ENCODE measurements at places on chromosomes 1 and 21. TPM values are rescaled to one million over a fixed set of nuclear protein-coding genes. Genes with fewer than 3 reads are reported as not detected.

TNFRSF4 gene
- total RNA-seq, result 0.40 TPM

GRCh38 chr1:40794974-40795715 lies 11.6 kb downstream of the KCNQ4 start:
- H3K27ac ChIP-seq, result peak overlapping the region; percentile 53
- no peak overlapping the region for H3K4me3 ChIP-seq
- H3K27me3 ChIP-seq, result no peaks in the 10 kb centered on the region
- no peak for DNase-seq

ZNF593OS gene
- not detected for total RNA-seq

PDE4B gene
- 3.0 TPM for total RNA-seq

DNA sequence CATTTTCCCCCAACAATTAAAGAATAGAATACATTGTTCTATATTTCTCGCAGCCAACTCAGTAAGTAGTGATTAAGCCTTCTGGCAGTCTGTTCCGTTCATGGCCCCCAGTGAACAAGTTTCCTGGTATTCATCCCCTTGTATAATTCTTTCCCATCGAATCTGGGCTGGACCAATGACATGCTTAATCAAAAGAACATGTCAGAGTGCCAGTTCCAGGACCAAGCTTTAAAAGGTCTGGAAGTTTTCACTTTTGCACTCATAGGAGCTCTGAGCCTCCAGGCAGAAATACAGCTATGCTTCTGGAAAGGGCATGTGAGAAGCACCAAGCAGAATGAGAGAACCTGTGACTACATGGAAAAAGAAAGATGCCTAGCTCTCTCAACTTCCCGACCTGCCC lies 22.5 kb upstream of the DPYD start:
- DNase-seq, result no peak
- H3K36me3 ChIP-seq, result no peaks in the 10 kb centered on the region
- H3K27me3 ChIP-seq, result no peaks in the 10 kb centered on the region
- no peak overlapping the region for H3K27ac ChIP-seq

GRCh38 chr1:114927401-114927800 lies 72.7 kb downstream of the SYCP1 start:
- no peak overlapping the region for H3K4me3 ChIP-seq
- no peak for DNase-seq
- no peaks in the 10 kb centered on the region for H3K4me1 ChIP-seq
- no peaks in the 10 kb centered on the region for H3K27me3 ChIP-seq

GBP5 gene
- 6.4 TPM for total RNA-seq

- no peak overlapping the region for H3K4me3 ChIP-seq
- peaks cover 16% of the 10 kb centered on the region for H3K4me1 ChIP-seq
- no peaks in the 10 kb centered on the region for H3K36me3 ChIP-seq
- H3K27me3 ChIP-seq, result no peaks in the 10 kb centered on the region
- no peak for DNase-seq
Observed at GRCh38 chr1:195663549-195664280, 944.5 kb downstream of the KCNT2 start.

GRCh38 chr1:48200166-48200900 lies 22.2 kb upstream of the SLC5A9 start:
- no peaks in the 10 kb centered on the region for H3K4me1 ChIP-seq
- no peak for DNase-seq
- no peak overlapping the region for H3K27ac ChIP-seq
- no peak overlapping the region for H3K4me3 ChIP-seq

- H3K36me3 ChIP-seq, result no peaks in the 10 kb centered on the region
- peak overlapping the region; percentile 62 for H3K4me3 ChIP-seq
- H3K27me3 ChIP-seq, result no peaks in the 10 kb centered on the region
- H3K4me1 ChIP-seq, result peaks cover 5% of the 10 kb centered on the region
Observed at GRCh38 chr1:161725908-161726472, 4.6 kb downstream of the FCRLB start.

- no peak overlapping the region for H3K27ac ChIP-seq
- no peaks in the 10 kb centered on the region for H3K27me3 ChIP-seq
- peaks cover 30% of the 10 kb centered on the region for H3K4me1 ChIP-seq
- H3K36me3 ChIP-seq, result no peaks in the 10 kb centered on the region
- H3K4me3 ChIP-seq, result no peak overlapping the region
Observed at GRCh38 chr1:150981177-150981804, 801 bp upstream of the ANXA9 start.

- no peak within 1 kb of the TSS for H3K27ac ChIP-seq
- no peak within 1 kb of the TSS for H3K4me3 ChIP-seq
- peaks cover 18% of the 10 kb centered on the region for H3K4me1 ChIP-seq
- no peaks in the 10 kb centered on the region for H3K36me3 ChIP-seq
- DNase-seq, result no peak
Observed at GRCh38 chr1:168280296-168280927, at the start of gene TBX19. TSS of gene TBX19 (plus strand) at chr1:168280877. CDS start at chr1:168281091, 214 bp downstream.

GRCh38 chr1:71041806-71042205 lies 5.8 kb downstream of the PTGER3 start:
- no peak overlapping the region for H3K4me3 ChIP-seq
- H3K4me1 ChIP-seq, result peaks cover 2% of the 10 kb centered on the region
- no peaks in the 10 kb centered on the region for H3K36me3 ChIP-seq
- H3K27ac ChIP-seq, result no peak overlapping the region

DNA sequence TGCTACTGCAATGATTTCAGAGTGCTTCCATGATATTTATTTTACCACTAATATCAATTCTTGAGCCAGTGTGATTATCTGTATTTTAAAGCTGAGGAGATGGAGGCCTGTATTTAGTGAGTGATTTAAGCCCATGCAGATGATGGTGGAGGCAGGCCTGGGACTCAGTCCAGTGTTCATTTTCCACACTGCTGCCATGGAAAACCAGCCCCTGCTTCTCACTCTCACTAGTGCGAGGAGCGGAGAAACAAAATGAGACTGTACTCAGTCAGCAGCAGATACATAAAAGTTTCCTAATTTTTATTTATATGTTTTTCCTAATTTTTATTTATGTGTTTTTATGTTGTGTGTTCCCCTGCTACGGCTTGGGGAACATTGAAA lies 32.8 kb downstream of the LRRC8B start:
- no peak overlapping the region for H3K4me3 ChIP-seq
- no peaks in the 10 kb centered on the region for H3K4me1 ChIP-seq
- H3K27ac ChIP-seq, result peak overlapping the region; percentile 17

ACTL8 gene
- 0.50 TPM for total RNA-seq

ANKRD45 gene
- total RNA-seq, result not detected

- no peaks in the 10 kb centered on the region for H3K4me1 ChIP-seq
- DNase-seq, result no peak
- H3K27me3 ChIP-seq, result no peaks in the 10 kb centered on the region
- no peak overlapping the region for H3K27ac ChIP-seq
Observed at GRCh38 chr1:214791961-214792360, 189.0 kb downstream of the CENPF start.

DNA sequence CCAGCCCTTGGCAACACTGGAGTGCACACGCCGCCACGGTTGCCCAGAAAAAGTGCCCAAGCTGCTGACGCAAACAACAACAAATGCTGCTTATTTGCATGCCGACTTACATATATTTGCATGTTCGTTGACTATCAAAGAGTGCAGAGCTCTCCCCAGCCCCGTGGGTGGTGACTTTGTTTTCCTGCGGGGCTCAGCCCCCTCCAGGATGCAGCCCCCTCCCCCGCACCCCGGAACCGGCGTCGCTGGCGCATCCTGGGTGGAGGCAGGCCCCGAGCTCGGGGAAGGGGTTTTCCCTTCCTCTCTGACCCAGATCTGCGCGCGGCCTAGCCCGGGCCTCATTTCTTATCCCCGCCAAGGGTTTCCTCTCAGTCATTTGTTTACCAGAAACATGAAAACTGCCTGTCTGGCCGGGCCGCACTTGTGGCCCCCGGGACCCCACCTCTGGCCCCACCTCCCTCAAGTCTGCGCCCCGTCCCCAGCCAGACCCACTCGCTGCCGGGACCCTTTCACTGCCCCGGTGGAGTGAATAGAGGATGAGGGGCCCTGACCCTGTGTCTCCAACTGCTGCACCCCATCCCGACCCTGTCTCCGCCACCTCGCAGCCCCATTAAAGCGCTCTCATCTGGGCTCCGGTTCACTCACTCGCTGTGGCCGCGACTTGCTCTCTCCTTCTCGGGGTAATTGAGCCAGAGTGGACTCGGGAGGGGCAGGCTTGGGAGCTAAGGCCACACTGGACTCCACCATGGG lies 5.5 kb downstream of the TNFRSF25 start:
- peaks cover 57% of the 10 kb centered on the region for H3K36me3 ChIP-seq
- H3K4me1 ChIP-seq, result no peaks in the 10 kb centered on the region
- peak overlapping the region; percentile 74 for H3K27ac ChIP-seq
- no peaks in the 10 kb centered on the region for H3K27me3 ChIP-seq
- no peak for DNase-seq

DNA sequence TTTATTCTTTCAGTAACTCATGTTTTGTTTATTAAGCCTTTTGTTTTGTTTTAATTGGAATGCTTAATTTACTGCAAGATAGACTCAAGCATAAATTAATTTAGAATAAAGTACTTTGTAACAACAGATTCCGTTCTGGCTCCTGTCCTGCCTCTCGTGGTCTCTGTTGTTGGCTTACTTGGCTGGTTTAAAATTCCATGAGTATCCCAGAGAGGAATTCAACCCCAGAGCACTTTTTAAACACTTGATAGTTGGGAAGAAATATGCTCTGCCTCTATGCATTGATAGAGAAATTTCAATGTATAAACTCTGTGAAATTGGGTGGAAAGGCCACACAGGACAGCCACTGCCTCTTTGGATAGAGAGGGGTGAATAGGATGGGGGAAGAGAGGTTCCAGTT lies 89.7 kb downstream of the ATP5PO start:
- no peaks in the 10 kb centered on the region for H3K4me1 ChIP-seq
- no peak overlapping the region for H3K4me3 ChIP-seq
- H3K27ac ChIP-seq, result peak overlapping the region; percentile 55
- peaks cover 49% of the 10 kb centered on the region for H3K36me3 ChIP-seq
- no peaks in the 10 kb centered on the region for H3K27me3 ChIP-seq

ANGPTL3 gene
- not detected for total RNA-seq

DNA sequence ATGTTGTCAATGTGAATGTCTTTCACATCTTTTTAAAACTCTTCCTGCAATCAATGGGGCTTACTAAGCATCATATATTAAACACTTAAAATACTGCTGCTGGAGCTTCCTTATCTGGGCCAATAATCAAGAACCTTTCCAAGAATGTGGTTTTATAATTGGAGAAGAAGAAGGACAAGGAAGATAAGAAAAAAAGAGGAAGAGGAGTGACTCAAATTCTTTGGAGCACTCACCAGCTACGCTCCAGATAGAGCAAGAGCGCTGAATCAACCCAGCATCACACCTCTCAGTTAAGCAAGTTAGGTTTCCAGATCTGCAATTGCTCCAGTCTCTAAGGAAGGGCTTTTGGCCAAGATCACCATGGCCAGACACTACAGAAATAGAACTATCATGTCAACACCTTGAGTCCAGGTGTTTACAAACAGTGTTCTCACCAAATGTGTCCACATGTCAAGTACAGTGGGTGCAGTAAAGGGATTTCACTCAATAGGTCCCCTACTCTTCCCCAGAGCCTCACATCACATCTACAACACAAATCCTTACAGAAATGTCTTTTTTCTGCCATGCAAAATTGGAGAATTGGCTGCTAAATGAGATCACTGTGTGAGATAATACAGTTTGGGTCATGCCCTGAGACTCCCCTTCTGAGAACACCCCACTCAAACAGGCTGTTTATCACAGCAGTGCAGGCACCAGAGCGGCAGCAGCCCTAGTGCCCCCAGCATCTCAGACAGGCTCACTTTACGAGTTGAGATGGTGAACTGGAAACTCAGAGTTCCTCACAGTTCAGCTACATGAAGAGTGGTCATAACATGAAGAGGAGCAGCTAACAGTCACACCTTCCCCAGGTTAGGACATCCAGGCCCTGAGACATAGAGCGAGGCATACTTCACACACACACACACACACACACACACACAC lies 1.7 kb upstream of the SPRR2B start:
- no peak overlapping the region for H3K27ac ChIP-seq
- DNase-seq, result no peak
- H3K4me1 ChIP-seq, result peaks cover 4% of the 10 kb centered on the region
- no peak overlapping the region for H3K4me3 ChIP-seq

- no peak overlapping the region for H3K4me3 ChIP-seq
- H3K4me1 ChIP-seq, result peaks cover 54% of the 10 kb centered on the region
Observed at GRCh38 chr1:205371871-205372660, 15.3 kb upstream of the KLHDC8A start.

GRCh38 chr1:18294437-18295176 lies 186.1 kb upstream of the KLHDC7A start:
- no peak for DNase-seq
- no peaks in the 10 kb centered on the region for H3K4me1 ChIP-seq
- no peak overlapping the region for H3K4me3 ChIP-seq
- no peaks in the 10 kb centered on the region for H3K36me3 ChIP-seq

- no peak for DNase-seq
- no peaks in the 10 kb centered on the region for H3K27me3 ChIP-seq
- H3K4me1 ChIP-seq, result no peaks in the 10 kb centered on the region
- no peaks in the 10 kb centered on the region for H3K36me3 ChIP-seq
- no peak overlapping the region for H3K4me3 ChIP-seq
- H3K27ac ChIP-seq, result no peak overlapping the region
Observed at GRCh38 chr1:216073793-216074595, 349.3 kb downstream of the USH2A start.

COL6A1 gene
- 25.0 TPM for total RNA-seq

KIAA1614 gene
- total RNA-seq, result 7.6 TPM

DNA sequence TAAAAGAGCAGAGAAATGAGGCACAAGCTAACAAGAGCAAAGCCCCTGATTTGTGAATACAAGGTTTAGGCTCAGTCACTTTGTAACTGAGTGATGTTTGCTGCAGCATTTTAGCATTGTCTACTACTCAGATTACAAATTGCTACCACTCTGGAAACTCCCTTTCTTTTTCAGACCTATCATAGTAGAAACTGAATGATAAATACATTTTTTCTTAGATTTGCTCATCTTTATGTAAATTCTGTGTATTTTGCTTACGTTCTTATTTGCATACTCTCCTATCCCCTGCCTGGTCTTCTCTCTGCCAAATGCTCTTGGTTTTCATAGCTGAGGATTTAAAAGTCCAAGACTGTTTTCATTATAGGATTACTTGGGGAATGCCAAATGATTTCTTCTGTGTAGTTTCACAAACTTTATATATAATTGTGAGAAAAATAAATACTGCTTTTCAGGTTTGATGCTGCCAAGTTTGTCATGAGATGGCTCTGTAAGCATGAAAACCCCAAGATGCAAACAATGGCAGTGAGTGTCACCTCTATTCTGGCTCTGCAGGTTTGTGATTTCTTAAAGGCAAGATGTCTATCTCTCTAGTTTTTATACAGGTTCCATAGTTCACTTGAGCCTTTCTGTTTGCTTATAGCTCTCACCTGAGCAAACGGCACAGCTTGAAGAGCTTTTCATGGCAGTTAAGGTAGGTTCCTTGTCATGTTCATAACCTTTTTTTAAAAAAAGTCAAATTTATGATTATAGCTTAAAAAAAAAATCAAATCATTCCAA lies 24.7 kb downstream of the ZYG11A start:
- DNase-seq, result no peak
- peak overlapping the region; percentile 25 for H3K27ac ChIP-seq

SLC1A7 gene
- total RNA-seq, result not detected

FAM177B gene
- total RNA-seq, result not detected

GRCh38 chr1:34155860-34156259 lies 9.2 kb downstream of the CSMD2 start:
- DNase-seq, result no peak
- H3K4me3 ChIP-seq, result no peak overlapping the region
- no peak overlapping the region for H3K27ac ChIP-seq
- no peaks in the 10 kb centered on the region for H3K27me3 ChIP-seq
- H3K36me3 ChIP-seq, result no peaks in the 10 kb centered on the region

All from esophagus squamous epithelium (tissue), 5 donors.